Ascending aorta (tissue), 2 donors: ENCODE measurements at places on chromosomes 6 and 20.

GRCh38 chr20:58428364-58428763 is 39.3 kb downstream of the VAPB start:
- DNase-seq: no peak

DNA sequence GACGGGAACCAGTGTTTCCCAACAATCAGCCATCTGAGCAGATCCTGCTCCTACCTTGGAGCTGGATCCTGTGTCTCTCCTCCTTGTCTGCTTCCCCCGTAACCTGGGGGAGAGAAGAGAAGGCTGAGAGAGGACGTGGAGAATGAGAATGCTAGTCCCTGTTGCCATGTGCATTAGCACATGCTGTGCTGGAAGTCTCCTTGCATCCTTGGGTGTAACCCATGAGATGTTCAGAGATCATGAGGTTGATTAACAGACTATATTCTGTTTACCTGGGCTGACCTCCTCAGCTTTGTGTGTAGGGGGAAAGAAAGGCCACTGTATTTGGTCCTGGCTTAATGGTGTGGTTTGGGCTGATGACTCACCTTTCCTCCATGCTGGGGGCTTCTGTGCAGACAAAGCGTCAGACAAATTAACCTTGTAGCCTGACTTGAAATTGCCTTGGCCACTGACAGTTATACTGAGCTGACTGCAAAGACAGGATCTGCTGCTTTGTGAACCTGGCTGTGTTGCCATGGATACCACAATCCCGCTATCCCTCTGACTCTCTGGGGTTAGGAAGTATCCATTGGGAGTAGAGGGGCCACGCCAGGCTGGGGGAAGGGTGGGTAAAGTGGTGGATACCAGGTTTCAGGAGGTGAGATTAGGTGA is 243.7 kb upstream of the CHD6 start:
- no peak for DNase-seq

GRCh38 chr20:20211988-20212518 is 155.9 kb upstream of the INSM1 start:
- no peak for DNase-seq

DNA sequence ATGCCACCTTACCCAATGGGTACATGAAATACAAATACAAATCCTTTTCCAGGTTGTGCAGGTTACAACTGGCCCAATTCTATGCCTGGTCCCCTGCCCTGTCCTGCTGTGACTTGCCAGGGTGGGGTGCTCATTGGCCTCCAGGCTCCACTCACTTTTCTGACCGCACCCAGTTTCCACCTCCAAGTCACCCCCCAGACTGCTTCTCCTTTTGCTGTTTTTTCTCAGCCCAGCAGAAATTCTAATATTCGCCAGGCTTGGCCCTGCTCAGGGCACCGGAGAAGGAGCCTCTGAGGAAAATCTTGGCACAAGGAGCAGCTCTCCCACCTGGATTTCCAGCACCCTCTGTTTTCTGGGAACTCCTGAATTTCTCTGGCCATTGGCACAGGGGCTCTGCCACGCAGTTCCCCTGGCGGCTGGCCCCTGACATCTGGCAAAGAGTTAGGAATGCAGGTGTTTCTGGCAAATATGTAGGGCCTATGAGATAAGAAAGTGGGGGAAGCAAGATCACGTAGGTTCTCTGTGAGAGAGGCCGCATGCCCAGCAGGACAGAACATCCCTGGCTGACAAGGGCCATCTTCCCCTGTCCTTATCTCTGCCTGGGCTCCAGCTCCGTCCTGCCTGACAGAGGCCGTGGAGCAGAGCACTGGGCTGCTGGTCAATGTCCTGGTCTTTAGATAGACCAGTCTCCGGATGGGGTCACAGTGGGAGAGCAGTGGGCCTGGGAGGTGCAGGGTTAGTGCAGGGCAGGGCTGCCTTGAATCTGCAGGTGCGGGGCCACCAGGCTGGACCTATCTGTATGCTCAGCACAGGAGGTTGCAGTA is 2.9 kb upstream of the RAET1E start:
- DNase-seq: no peak

GRCh38 chr20:44900231-44900854 is 9.5 kb upstream of the PABPC1L start:
- no peak for DNase-seq

- DNase-seq: no peak
Observed at GRCh38 chr6:153941768-153942167, 97.3 kb upstream of the OPRM1 start.

GRCh38 chr6:13351271-13351670 is 22.9 kb upstream of the TBC1D7 start:
- no peak for DNase-seq
